ENCODE measurements at places on chromosomes 7 and 10. TPM values are rescaled to one million over a fixed set of nuclear protein-coding genes. Genes with fewer than 3 reads are reported as not detected.
A peak's percentile ranks its signal among the peaks of the same experiment; 100 is the strongest.

GRCh38 chr10:24041034-24041433 is 167.9 kb upstream of the KIAA1217 start:
- peaks cover 20% of the 10 kb centered on the region for H3K4me1 ChIP-seq
- no peak overlapping the region for H3K4me3 ChIP-seq

DNA sequence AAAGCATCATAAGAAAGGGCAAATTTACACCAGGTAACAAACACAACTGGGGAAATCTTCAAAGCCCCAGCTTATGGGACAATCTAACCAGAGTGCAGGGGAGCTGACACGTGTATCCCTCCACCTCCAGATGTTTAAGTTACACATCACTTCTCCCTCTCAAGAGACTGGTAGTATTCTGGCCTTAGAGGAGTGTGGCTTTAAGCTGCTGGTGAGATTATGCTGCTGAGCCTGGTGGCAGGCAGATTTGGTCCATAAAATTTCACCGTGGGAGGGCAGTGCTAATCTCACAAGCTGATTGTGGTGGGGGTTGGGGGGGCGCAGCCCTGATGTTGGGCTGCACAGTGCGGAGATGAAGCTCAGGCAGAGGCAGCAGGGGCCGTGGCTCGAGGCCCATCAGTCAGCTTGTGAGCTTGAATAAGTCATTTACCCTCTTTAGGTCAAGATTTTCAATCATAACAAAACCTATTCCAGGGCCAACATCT is 431.0 kb upstream of the GALNT17 start:
- H3K36me3 ChIP-seq: no peaks in the 10 kb centered on the region
- H3K27ac ChIP-seq: no peak overlapping the region
- peaks cover 12% of the 10 kb centered on the region for H3K4me1 ChIP-seq
- H3K27me3 ChIP-seq: no peaks in the 10 kb centered on the region
- no peak overlapping the region for H3K4me3 ChIP-seq

DNA sequence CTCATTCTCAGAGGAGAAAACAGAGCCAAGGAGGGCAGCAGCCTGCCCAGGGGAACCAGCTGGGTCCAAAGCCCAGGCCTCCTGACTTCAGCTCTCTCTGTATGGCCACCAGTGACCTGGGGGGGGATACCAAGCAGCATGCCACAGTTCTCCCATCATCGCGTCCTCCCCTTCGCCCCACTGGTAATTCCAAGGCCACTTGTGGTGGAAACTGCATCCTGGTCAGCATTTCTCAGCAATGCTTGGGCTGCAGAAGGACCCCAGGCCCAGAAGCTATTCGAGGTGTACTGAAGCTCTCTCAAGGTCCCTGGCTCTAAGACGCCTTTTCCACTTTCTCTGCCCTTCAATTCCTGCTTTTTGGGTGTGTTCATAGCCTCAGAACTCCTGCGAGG is 27.1 kb downstream of the BTBD16 start:
- no peak for DNase-seq
- H3K4me3 ChIP-seq: no peak overlapping the region
- H3K36me3 ChIP-seq: no peaks in the 10 kb centered on the region
- H3K27ac ChIP-seq: no peak overlapping the region
- H3K27me3 ChIP-seq: peaks cover 3% of the 10 kb centered on the region
- peaks cover 6% of the 10 kb centered on the region for H3K4me1 ChIP-seq

LAMB1 gene
- total RNA-seq: 56.6 TPM

DNA sequence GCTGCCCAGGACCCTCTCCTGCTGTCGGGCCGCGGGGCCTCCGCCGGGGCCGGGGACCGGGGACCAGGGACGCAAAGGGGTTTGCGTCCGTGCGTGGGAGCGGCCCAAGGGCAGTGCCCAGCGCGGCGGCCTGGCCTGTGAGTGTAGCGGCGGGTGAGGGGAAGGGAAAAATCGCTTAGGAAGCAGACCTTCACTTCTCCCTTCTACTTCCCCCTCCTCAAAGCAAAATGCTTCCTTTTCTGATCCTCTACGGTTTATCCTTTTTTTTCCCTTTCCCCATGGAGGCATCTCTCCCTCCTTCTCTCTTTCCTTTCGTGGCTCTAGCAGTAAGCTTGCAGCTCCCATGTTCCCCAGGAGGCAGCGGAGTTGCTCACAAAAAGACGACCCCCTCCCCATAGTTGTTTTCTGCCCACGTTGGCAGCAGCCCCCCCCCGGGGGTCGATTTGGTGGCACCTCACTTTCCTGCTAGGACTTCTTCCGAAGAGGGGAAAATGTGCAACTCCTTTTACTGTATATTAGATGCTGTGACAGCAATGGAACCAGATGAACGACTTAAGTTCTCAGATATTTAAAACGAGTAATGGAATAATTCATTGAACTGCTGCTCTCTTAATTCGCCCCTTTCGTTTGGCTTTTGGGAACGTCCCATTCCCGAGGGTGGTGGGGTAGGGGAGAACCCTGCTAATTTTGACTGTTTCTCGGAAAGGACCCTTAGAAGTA is 724 bp downstream of the CAPZA2 start:
- H3K36me3 ChIP-seq: no peaks in the 10 kb centered on the region
- H3K27me3 ChIP-seq: no peaks in the 10 kb centered on the region
- H3K4me1 ChIP-seq: peaks cover 43% of the 10 kb centered on the region
- H3K27ac ChIP-seq: peak overlapping the region; percentile 92

GRCh38 chr7:43872406-43873110 is 3.2 kb upstream of the MRPS24 start:
- H3K4me1 ChIP-seq: peaks cover 44% of the 10 kb centered on the region
- H3K4me3 ChIP-seq: peak overlapping the region; percentile 12

GPR85 gene
- total RNA-seq: not detected

DNA sequence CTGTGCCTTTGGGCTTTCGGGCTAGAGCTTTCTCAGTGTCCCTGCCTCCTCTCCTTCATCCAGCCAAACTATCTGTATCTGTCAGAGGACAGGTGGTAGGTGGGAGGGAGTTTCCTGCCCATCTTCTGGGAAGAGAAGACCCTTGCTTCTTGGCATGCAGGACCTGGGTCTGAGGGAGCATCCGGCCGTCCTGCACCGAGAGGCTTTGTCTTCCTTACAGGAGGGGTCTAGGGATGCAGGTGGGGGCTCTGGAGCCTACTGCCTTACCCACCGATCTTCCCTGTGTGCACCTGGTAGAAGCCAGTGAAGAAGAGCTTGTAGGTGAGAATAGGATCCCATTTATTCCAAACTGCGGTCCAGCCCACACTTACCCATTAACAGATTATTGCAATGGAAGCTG is 5.8 kb upstream of the KLF6 start:
- H3K27me3 ChIP-seq: no peaks in the 10 kb centered on the region
- no peaks in the 10 kb centered on the region for H3K36me3 ChIP-seq
- H3K4me3 ChIP-seq: no peak overlapping the region
- no peak overlapping the region for H3K27ac ChIP-seq
- DNase-seq: no peak

DNA sequence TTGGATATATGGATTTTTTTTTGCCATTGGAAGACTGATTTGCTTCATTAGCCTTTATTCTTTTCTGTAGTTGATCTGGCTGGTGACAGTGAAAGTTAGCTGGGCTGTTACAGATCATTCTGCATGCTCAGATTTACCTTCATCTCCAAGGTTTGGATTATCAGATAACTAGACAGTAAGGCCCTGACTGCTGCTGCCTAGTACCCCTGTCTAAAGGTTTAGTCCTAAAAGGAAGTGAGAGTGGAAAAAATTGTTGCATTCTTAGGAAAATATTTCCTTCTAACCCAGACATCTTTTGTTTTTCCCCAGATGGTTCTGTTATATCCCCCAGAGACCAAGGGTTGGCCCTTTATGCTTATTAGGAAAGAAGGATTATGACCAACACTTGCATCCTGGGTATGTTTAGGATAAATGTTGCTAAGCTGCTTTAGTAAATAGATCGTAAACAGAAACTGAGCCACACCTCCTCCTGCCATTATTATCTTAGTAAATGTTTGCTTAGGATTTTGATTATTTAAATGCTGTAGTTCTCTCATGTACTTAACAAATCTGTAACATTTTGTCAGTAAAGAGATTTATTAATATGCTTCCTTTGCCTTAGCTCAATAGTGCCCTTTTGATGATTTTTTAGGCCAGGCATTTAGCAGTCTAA is 44.4 kb downstream of the MCU start:
- H3K4me3 ChIP-seq: no peak overlapping the region
- no peaks in the 10 kb centered on the region for H3K27me3 ChIP-seq
- no peaks in the 10 kb centered on the region for H3K36me3 ChIP-seq
- peaks cover 67% of the 10 kb centered on the region for H3K4me1 ChIP-seq
- H3K27ac ChIP-seq: peak overlapping the region; percentile 83

OPN4 gene
- 4.2 TPM for total RNA-seq

GRCh38 chr10:42113158-42113450 is 525.3 kb downstream of the ZNF33B start:
- H3K4me3 ChIP-seq: no peak overlapping the region
- no peaks in the 10 kb centered on the region for H3K27me3 ChIP-seq
- H3K27ac ChIP-seq: no peak overlapping the region
- DNase-seq: no peak

GDF10 gene
- 0.20 TPM for total RNA-seq

DOCK1 gene
- total RNA-seq: 6.0 TPM

- H3K27me3 ChIP-seq: peaks cover 70% of the 10 kb centered on the region
- DNase-seq: no peak
Measured at GRCh38 chr10:100709146-100710082, 36.0 kb upstream of the PAX2 start.

DNA sequence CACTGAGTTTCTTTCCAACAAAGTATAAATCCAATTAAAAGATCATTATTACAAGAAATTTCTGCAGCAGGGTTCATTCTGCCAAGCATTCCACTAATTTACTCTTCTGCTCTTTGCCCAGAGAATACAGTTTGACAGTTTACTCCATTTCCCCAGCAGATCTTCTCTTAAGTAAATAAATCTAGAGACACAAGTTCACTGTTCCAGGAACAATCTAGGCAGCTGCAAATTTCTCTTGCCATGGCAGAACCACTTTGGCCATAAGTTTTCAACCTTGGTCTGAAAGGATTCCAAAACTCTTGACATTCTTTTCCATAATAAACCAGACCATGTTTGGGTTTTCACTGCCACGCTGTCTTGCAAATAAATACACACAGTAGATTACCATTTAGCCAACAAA is 11.5 kb downstream of the RGS10 start:
- no peaks in the 10 kb centered on the region for H3K36me3 ChIP-seq
- peaks cover 22% of the 10 kb centered on the region for H3K4me1 ChIP-seq
- H3K27me3 ChIP-seq: no peaks in the 10 kb centered on the region
- no peak for DNase-seq
- H3K27ac ChIP-seq: no peak overlapping the region

NRBF2 gene
- 15.0 TPM for total RNA-seq

DNA sequence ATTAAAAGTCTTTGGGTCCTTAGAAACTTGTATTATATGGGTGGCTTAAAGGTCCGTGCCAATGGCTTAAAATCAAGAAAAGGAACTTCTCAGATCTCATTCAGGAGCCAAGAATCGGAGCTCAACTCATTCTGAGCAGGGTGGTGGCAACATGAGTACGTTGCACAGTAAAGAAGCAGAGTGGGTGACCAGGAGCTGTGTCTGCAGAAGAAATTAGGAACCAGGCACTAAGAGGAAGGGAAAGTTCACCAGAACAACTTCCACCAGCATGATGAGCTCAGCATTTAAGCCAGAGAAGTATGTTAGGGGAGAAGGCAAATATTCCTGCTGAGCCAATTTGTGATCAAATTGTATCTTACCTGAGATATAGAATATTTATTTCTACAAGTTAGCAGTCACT is 236.0 kb upstream of the NRP1 start:
- H3K27ac ChIP-seq: no peak overlapping the region
- no peak overlapping the region for H3K4me3 ChIP-seq
- H3K36me3 ChIP-seq: no peaks in the 10 kb centered on the region
- no peaks in the 10 kb centered on the region for H3K4me1 ChIP-seq

DNA sequence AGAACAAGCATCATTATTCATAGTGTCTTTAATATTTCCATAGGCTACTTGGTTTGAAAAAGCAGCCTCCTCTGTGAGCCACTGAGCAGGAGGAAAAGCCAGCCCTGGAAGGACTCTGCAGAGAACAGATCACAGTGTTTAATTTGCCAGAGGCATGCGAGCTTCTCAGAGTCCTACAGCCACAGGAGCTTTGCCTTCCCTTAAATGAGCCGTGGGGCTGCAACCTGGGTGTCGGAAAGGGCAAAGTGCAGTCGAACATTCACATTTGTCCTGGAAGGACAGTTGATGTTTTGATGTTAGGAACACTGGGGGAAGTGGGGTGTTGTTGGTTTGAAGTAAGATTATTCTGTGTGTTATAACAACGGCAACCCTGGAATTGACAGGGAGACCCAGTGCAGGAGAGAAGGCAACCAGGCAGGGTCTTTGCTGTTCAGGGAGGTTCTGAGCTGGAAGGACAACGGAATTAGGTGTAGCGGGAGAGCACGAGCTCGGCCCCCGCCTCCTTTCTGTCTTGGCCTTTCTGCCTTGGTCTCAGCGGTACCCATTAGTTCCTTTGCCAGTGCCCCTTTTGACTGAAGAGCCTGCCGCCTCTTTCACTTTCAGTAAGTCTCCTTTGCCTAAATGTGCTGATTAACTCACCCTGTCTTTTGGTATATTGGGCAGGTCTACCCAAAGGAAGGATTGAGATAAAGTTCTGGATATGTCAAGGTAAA is 192.3 kb upstream of the PITRM1 start:
- DNase-seq: no peak
- no peaks in the 10 kb centered on the region for H3K36me3 ChIP-seq
- H3K27me3 ChIP-seq: no peaks in the 10 kb centered on the region
- no peak overlapping the region for H3K4me3 ChIP-seq
- no peaks in the 10 kb centered on the region for H3K4me1 ChIP-seq

- no peak for DNase-seq
- H3K4me1 ChIP-seq: peaks cover 89% of the 10 kb centered on the region
- no peak overlapping the region for H3K4me3 ChIP-seq
- no peaks in the 10 kb centered on the region for H3K36me3 ChIP-seq
- H3K27me3 ChIP-seq: no peaks in the 10 kb centered on the region
- peak overlapping the region; percentile 33 for H3K27ac ChIP-seq
Measured at GRCh38 chr10:71980181-71981014, 16.2 kb downstream of the CHST3 start.

DNA sequence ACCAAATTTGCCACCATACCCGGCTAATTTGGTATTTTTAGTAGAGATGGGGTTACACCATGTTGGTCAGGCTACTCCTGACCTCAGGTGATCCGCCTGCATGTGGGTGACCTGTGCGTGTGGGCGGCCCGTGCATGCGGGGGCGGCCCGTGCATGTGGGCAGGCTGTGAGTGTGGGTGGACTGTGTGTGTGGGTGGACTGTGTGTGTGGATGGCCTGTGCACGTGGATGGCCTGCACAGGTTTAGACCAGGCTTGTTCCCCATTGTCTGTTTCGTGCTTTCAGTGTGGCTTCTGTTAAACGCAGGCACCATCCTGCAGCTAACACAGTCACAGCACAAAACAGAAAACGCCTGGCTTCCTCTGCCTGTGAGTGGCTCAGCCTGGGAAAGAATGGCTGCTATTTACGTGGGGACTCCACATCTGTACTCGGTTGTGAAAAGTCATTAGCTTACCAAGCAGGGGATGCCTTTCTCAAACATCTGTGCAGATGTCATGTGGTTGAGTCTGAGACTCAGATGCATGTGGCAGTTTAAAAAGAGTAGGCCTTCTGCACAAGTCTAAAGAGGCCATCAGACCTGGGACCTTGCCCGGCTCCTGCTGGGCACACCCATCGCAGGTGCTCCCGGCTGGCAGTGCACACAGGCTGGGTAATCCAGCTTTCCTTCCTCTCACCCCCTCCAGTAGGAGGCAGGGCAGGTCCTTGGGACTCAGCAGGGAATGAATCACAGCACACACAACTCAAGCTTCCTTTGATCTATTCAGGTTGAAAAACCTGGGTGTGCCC is 91.6 kb downstream of the COBL start:
- H3K36me3 ChIP-seq: no peaks in the 10 kb centered on the region
- peaks cover 34% of the 10 kb centered on the region for H3K4me1 ChIP-seq
- DNase-seq: peak; percentile 41
- no peak overlapping the region for H3K27ac ChIP-seq

NODAL gene
- not detected for total RNA-seq

BLNK gene
- not detected for total RNA-seq
